ENCODE measurements at places on chromosomes 7 and 10.

DNA sequence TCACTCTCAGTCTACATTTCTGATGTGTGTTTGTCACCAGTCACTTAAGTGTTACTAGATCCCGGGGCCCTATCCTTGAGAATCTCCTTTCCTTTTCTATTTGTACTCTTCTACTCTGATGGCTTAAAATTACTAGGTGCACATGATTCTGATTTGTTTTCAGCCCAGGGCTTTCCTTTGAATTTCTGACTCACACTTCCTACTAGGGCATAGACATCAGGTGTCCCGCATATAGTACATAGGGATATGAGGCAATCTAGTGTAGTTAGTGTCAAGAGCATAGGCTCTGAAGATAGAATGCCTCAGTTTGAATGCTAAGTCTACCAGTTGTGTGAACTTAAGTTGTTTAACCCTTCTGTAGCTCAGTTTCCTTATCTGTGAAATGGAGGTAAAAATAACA, 49.4 kb upstream of the LRRN3 start:
- DNase-seq, result no peak

DNA sequence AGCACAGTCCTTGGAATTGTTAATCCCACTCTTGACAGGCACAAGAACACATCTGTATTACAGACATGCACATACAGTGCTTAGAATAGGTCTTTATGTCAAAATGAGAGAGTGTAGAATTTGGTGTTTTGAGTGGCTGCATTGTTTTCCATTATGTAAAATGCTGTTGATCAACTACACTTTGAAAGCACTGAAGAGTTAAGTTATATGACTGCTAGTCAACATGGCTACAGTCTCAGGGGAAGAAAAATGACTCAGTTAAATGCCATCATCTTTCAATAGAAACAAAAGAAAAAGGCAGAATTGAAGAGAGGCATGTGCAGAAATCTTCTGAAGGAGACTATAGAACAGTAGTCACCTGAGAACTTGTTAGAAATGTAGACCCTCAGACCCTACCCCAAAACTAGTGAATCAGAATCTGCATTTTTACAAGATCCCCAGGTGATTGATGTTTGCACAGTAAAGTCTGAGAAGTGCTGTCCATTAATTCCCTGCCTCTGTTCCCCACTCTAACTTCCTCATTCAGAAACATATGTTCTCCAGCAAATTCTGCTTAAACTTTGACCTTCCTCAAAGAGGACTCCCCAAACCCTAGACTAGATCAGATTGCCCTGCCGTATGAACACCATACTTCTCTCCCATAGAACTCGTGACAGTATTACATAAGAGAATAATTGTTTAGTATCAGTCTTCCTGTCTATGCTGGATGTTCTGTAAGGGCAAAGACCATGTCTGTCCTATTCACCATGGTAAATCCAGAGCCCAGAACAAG, 16.0 kb downstream of the SND1 start:
- DNase-seq, result no peak

DNA sequence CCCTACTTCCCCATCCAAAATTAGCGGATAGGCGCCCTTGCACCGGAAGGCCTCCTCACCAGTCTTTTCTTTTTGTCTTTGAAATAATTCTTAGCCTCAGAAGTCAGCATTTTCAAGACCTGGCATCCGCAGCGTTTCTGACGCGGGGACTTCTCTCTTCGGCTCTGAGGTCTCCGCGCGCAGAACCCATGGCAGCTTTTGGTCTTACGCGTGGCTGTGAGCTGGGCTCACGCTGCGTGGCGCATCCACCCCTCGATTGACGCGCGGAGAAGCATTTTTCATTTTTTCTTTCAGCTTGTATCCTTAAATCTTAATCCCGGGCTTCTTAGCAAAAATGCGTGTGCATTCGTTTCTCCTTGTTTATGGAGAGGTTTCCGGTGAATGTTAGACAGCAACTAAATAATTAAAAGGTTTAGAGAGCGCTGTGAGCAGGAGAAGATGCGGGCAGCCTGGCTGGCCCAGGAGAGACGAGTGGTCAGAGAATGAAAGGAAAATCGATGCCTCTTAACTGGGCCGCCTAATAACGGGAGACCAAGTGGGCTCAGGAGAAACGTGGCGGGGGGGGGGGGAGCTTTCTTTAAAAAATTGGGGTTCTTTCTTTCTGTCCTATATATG, 2.0 kb upstream of the GATA3 start:
- no peak for DNase-seq

GRCh38 chr10:24318517-24318916, 109.6 kb downstream of the KIAA1217 start:
- DNase-seq, result no peak

- no peak for DNase-seq
Observed at GRCh38 chr7:4247106-4247876, 434.8 kb upstream of the FOXK1 start.

DNA sequence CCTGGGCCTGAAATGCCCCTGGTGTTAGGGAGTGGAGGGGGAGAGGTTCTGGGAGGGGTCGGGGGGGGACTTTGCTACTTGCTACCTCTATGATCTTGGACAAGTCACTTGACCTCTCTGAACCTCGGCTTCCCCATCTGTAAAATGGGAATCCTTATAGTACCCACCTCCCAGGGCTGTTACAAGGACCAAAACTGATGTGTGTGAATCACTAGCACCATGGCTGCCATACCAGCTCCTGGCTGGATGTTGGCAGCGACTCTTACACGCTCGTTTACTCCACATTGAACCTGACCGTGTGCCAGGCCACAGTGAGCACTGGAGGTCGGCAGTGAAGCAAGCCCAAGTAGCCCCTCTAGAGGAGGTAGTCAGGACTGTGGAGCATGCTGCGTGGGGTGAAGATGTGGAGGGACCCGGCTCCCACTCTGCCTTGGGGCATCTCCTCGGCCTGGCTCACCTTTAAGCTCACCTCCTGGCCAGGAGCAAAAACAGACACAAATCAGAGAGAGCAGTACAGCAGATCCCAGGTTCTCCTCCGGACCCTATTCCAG, 28.9 kb downstream of the PPIF start:
- DNase-seq, result no peak
